ENCODE measurements at places on chromosomes 1 and 21. TPM values are rescaled to one million over a fixed set of nuclear protein-coding genes. Genes with fewer than 3 reads are reported as not detected.

- no peak for DNase-seq
Observed at GRCh38 chr1:181135437-181135731, 46.9 kb downstream of the IER5 start.

DNA sequence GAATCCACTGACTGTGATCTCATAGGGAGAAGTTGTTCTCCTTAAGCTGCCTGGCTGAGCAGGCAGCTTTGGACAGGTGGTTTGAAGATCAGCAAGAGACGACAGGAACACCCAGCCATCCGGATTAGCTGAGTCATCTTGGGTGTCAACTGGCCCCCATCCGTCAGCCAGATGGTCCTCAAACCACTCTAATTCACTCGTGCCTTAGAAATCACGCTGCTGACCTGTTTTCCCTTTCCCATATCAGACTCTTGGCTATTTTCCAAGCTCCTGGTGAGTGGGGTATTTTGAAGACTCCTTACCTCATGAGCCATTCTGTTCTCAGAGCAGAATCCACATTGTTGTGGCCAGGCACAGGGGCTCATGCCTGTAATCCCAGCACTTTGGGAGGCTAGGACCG, 149.1 kb upstream of the L1TD1 start:
- DNase-seq = no peak

DNA sequence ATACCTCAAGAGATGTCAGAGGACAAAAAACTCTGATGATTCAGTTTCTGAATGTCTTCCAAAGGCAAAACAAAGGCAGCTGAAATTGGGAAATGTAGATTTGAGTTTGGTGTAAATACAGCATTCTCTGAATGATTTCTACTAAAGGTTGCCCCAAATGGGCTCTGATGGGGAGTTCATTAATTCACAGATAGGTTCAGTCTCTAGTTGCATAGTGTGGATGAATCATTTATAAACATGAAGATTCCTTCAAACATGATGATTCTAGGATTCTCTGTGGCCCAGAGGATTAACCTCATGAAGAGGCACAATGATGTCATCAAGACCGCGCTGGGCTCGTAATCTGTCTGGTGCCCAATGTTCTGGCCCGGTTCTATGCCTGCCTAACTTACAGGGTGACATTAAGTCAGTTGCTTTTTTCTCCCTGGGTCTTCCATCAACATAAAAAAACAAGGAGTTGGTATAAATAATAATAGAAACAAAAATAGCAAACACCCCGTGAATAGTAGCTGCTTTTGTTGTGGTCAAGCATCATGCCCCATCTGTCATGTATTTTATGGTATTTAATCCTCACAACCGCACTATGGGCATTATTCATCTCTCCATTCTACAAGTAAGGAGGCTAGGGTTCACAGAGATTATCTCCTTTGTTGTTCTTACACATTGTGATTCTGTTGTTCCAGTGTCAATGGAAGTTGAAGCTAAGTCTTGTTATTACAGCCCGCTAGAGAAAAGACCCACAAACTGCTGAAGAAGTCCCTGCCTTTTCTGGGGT, 509.6 kb upstream of the USP24 start:
- no peak for DNase-seq

DNA sequence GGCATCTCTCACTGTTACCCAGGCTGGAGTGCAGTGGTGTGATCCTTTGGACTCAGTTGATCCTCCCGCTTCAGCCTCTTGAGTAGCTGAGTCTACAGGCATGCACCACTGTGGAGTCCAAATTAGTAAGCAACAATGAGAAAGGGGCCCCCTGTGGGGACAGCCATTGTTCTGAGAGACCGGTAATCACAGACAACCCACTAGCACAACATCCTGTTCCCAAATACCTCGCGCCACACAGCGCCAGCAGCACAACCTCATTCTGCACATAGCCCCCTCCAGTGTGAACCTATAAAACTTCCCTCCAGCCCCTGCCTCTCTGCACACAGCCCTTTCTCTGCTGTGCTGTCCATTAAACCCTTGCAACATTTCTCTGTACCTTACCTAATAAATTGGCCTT, 226.4 kb downstream of the DYRK1A start:
- DNase-seq = no peak

- DNase-seq = no peak
Observed at GRCh38 chr1:203448521-203449061, 27.0 kb upstream of the PRELP start.

RPE65 gene
- not detected for polyA plus RNA-seq

DNA sequence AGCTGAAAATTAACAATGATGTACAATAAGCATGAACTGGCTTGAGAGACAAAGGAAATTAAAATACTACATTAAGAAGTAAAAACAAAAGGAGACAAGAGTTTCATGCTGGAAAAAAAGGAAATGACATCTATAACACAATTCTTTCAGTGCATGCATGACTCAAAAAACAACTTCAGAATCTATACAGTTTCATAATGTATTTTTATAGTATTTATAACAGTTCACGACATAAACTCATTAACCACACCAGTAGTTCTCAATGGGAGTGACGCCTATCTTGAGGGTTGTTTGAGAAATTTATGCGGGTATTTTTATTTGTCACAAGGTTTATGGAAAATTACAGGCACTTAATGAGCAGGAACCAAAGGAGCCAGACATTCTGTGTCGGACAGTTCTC, 168.5 kb downstream of the SMYD3 start:
- no peak for DNase-seq

DNA sequence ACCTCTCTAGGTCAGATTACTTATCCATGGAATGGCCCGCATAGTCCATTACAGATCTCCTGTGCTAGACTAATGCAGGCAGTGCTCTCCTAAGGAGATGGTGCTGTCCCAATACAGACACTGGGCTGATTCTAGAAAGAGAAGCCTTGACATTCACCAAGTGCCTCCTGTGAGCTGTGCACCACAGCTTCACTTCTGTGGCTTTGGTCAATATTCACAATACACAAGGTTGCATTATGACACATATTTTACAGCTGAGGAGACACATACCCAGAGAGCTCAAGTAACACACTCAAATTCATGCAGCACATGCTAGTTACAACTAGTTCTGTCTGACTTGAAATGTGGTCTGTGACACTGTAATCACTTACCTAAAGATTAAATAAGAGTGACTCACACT, 59.4 kb upstream of the LRRC8B start:
- no peak for DNase-seq

HSD3B2 gene
- not detected for polyA plus RNA-seq

DNA sequence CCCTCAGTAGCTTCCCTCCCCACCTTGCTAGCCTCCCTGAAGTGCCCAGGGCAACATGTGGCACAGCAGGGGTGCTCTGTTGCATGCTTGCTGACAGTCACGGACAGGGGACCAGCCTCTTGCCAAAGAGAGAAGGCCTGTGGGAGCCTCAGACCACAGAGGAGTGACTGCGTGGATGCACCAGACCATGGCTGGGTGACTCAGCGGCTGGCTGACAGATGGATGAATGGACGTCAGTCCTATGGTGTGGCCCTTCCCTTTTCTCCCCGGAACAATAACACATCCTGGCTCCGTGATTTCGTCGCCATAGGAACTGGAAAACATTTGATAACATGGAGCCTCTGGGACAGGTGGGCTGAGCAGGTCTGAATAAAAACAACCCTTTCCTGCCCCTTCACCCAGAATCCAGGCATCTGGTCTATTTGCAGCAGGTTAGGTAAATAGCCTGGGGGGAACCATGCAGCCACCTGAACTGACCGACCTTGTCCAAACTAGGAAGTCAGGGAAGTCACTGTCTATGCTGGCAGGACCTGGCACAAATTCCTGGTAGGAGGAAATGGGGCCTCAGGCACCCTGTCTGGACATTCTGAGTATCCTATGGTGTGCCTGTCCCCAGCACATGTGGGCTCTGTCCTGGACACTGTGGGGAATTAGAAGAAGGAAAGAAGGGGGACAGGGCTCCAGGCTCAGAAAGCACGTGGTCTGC, 53.3 kb downstream of the NENF start:
- peak; percentile 64 for DNase-seq

DNA sequence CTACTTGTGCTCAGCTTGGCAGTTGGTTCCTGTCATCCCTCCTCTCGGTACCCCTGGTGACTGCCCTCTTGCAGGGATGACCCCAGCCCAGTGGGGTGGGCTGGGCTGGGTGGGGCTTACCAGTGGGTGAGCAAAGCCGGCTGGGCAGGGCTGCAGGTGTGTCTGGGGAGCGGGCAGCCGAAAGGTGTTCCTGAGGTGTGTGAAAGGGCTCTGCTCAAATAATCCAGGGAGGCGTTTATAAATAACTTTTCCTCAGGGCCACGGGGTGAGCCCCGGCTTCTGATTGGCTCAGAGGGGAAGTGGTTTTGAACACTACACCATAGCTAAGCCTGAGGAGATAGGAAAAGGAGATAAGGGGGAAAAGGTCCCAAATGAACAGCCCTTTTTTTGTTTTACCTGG, at the start of gene SLC26A9:
Gene SLC26A9, minus strand, starts transcription at position 212 of the 400 bp plus-strand sequence. CDS start 7,636 bp downstream, outside the sequence.
- no peak for DNase-seq

DNA sequence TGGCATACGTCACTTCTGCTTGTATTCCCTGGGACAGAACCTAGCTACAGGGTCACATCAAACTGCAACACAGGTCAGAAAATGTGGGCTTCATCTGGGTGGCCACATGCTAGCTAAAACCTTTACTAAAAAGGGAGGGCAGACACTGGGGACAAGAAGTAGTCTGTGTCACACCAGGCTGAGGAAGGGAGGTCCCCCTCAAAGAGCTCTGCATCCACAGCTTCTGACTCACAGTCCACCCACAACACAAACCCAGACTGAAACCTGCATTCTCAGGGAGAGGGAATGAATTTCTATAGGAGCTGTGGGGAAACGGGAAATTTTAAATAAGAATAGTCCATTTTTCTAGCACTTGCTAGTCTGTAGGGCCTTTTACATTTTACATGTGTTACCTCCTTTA, 16.2 kb downstream of the OLIG2 start:
- no peak for DNase-seq

IL10 gene
- 0.51 TPM for polyA plus RNA-seq

TSSK3 gene
- polyA plus RNA-seq = 2.2 TPM

TEDDM1 gene
- polyA plus RNA-seq = not detected

GRCh38 chr1:31241321-31241720, 1.6 kb upstream of the NKAIN1 start:
- no peak for DNase-seq

GRCh38 chr1:2416403-2416802, 4.0 kb upstream of the PEX10 start:
- DNase-seq = no peak

SPATA46 gene
- polyA plus RNA-seq = not detected

TBX15 gene
- 68.7 TPM for polyA plus RNA-seq

GRCh38 chr1:115506518-115506917, 135.3 kb upstream of the VANGL1 start:
- DNase-seq = no peak

GRCh38 chr21:28179136-28179535, 813.5 kb downstream of the LTN1 start:
- no peak for DNase-seq

DNA sequence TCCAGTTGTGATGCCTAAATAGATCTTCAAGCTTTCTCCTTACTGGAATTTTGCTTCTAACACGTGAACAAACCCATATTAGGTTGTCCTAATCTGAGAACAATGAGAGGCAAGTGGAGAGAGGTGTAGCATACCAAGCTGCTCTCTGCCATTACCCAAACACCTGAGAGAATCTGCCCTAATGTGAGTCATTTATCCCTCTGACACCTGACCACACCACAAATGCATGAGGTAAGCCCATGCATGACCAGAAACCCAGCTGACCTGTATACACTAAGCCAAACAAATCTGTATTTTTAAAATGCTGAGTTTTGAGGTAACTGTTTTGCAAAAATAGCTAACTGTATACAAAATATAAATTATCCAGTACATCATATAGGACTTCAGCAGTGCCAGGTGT, 1458.1 kb upstream of the B3GALT2 start:
- DNase-seq = no peak

DNA sequence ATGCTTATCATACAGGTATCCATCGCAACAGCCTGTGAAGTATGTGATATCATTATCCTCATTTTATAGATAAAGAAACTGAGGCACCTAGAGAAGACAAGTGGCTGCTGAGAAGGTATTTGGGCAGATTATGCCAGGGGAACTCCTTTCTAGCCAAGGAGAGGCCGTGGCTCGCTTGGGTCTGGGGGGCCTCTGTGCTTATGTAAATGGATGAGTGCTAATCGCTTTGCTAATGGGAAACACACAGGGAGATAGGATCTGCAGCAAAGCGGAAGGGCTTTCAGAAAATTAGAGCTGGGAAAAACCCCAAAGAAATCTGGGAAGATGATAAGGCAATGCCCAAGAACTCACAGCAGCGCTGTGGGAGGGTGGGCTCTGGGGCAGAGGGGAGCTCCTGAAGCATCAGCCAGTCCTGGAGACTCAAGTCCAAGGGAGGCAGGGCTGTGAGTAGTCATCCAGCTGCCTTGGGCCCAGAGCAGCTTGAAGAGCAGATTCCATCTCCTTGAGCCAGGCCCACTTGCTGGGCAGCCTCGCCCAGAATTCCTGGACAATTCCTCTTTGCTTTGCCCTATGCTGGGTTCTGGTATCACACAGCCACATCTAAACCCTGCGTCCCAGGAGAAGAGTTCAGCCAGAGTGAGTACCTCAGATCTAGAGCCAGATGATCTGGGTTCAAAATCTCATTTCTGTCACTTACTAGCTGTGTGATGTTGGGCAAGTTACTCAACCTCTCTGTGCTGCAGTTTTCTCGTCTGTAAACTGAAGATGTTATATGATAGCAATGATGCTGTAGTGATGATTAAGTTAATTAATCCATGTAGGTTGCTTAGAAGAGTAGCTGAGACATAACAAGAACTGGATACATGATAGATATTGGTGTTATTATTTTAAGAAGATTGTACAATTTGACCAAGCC, 36.7 kb downstream of the FOXD2 start:
- no peak for DNase-seq

GRCh38 chr1:152048416-152049009, 11.7 kb upstream of the S100A11 start:
- DNase-seq = no peak

KCND3 gene
- 2.3 TPM for polyA plus RNA-seq

CAPN8 gene
- polyA plus RNA-seq = 0.53 TPM

KCNN3 gene
- polyA plus RNA-seq = 8.4 TPM

NAV1 gene
- 23.3 TPM for polyA plus RNA-seq

MYBPH gene
- polyA plus RNA-seq = 283 TPM

Data from muscle of back (tissue), 13 donors.